Camera-type eye (tissue), 1 donor: ENCODE measurements at places on chromosomes 2 and 18. TPM values are rescaled to one million over a fixed set of nuclear protein-coding genes. Genes with fewer than 3 reads are reported as not detected.

Gene CXCR1
- total RNA-seq, result 0.33 TPM

Gene HYCC2
- 37.5 TPM for total RNA-seq

Gene ANKRD30B
- not detected for total RNA-seq

Gene PDCD1
- total RNA-seq, result 0.16 TPM

Gene TRABD2A
- 0.77 TPM for total RNA-seq

Gene IL37
- total RNA-seq, result not detected

Gene ASB3
- 69.9 TPM for total RNA-seq

Gene STARD7
- 186 TPM for total RNA-seq

Gene ARHGAP25
- 4.3 TPM for total RNA-seq

Gene KCNG3
- 2.0 TPM for total RNA-seq

Gene THOC1
- 154 TPM for total RNA-seq

Gene SLC39A10
- 60.9 TPM for total RNA-seq

Gene HAAO
- total RNA-seq, result 28.8 TPM

Gene MAL
- 4.9 TPM for total RNA-seq

Gene RUFY4
- total RNA-seq, result not detected

Gene RAB6C
- total RNA-seq, result 0.44 TPM

Gene PER2
- 18.4 TPM for total RNA-seq

Gene PLEKHB2
- total RNA-seq, result 103 TPM

Gene CXCR4
- total RNA-seq, result 95.7 TPM

Gene TRPM8
- total RNA-seq, result 3.0 TPM

Gene UNC80
- total RNA-seq, result 54.2 TPM

Gene NLRC4
- total RNA-seq, result 0.11 TPM

Gene GRB14
- total RNA-seq, result 7.8 TPM

Gene SLC9A4
- 0.55 TPM for total RNA-seq

Gene GPD2
- total RNA-seq, result 72.7 TPM

Gene EPB41L3
- total RNA-seq, result 103 TPM

Gene CPO
- not detected for total RNA-seq

Gene RAD51AP2
- total RNA-seq, result 0.27 TPM

Gene TTC31
- 26.7 TPM for total RNA-seq

Gene HDLBP
- total RNA-seq, result 458 TPM

Gene CCDC121
- 12.6 TPM for total RNA-seq
